ENCODE measurements at places on chromosomes 3 and 15. TPM values are rescaled to one million over a fixed set of nuclear protein-coding genes. Genes with fewer than 3 reads are reported as not detected.

GRCh38 chr3:2261747-2262146 lies 163.1 kb downstream of the CNTN4 start:
- no peaks in the 10 kb centered on the region for H3K27me3 ChIP-seq
- H3K27ac ChIP-seq = no peak overlapping the region
- no peak overlapping the region for H3K4me3 ChIP-seq
- no peaks in the 10 kb centered on the region for H3K36me3 ChIP-seq

Gene TMEM158
- 1.9 TPM for total RNA-seq

DNA sequence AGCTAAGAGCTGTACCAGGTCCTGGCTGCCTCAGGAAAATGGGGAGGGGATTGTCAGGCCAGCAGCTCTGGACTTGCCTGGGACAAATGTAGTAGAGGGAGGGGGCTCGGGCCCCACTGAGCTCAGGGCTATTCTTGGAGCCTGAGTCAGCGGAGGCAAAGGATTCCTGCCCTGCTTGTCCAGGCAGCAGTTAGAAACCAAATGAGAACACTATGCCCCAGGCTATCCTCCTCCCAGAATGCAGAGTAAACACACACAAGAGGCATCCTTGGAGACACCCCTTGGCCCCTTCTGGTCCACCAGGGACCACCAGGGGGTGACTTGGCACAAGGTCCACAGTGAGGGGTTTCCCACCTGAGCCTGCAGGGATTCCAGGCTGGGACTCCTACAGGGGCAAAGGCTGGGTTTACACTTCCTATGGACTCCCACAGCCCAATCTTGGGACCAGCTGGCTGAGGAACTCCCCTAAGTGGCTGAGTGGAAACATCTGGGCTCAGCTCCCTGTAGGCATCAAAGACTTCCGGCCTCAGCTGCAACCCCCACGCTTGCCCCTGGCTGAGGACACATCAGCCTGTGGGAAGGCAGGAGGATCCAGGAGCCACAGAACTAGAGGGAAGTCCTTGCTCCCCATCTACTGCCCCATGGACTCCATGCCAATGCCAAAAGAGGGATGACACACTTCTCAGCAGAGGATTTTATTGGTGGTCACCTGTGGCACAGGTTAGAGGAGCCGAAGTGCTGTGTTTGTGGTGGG lies 3.4 kb upstream of the COL7A1 start:
- no peak overlapping the region for H3K27ac ChIP-seq
- peaks cover 38% of the 10 kb centered on the region for H3K36me3 ChIP-seq
- no peak overlapping the region for H3K4me3 ChIP-seq
- H3K4me1 ChIP-seq = no peaks in the 10 kb centered on the region
- DNase-seq = no peak

GRCh38 chr3:49668861-49669260 lies 5.3 kb upstream of the APEH start:
- H3K27ac ChIP-seq = no peak overlapping the region
- DNase-seq = no peak
- H3K4me3 ChIP-seq = no peak overlapping the region
- no peaks in the 10 kb centered on the region for H3K36me3 ChIP-seq
- no peaks in the 10 kb centered on the region for H3K27me3 ChIP-seq

DNA sequence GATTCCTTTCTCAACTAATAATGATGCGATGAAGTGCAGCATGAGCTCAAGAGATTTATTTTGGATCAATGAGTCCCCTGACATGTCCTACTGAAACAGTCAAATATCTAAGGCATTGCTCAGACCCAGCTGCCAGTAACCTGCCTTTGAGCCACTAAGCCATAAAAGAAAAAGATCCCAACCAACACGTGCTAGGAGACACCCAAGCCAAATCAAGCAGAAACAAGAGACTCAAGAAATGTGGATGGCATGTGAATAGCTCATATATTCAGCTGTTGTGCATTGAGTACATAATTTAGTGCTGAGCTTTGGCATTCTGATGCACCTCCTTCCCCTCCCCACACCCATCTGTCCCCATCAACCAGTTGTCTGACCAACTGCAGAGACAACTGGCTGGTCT lies 29.2 kb downstream of the GJD2 start:
- no peaks in the 10 kb centered on the region for H3K4me1 ChIP-seq
- H3K36me3 ChIP-seq = no peaks in the 10 kb centered on the region
- peaks cover 40% of the 10 kb centered on the region for H3K27me3 ChIP-seq

Gene SPINK8
- total RNA-seq = not detected

- H3K4me3 ChIP-seq = no peak overlapping the region
These were observed 287.1 kb downstream of the NEK10 start for GRCh38 chr3:27081992-27082607.

DNA sequence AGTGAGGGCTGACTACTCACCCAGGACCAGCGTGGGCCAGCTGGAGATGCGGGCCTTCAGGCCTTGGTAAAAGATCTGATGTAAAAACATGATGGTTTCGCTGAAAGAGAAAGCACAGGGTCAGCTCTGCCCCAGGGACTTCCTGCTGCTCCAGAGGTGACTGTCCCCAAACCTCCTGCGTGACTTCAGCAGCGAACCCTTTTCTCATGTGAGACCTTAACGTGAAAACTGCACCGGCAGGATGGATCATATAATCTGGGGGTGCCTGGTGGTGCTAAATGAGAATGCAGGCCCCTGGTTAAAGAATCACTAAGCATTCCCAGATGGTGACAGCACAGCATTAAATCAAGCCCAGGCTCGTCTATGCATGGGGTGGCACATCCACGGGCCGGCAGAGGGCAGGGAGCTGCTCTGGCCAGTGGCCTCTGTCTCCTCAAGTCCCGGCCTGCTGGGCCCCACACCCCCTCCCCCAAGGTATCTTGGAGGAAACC lies 55.4 kb downstream of the RASGRF1 start:
- DNase-seq = no peak
- no peak overlapping the region for H3K4me3 ChIP-seq
- H3K27me3 ChIP-seq = peaks cover 18% of the 10 kb centered on the region
- H3K36me3 ChIP-seq = no peaks in the 10 kb centered on the region
- H3K4me1 ChIP-seq = no peaks in the 10 kb centered on the region

DNA sequence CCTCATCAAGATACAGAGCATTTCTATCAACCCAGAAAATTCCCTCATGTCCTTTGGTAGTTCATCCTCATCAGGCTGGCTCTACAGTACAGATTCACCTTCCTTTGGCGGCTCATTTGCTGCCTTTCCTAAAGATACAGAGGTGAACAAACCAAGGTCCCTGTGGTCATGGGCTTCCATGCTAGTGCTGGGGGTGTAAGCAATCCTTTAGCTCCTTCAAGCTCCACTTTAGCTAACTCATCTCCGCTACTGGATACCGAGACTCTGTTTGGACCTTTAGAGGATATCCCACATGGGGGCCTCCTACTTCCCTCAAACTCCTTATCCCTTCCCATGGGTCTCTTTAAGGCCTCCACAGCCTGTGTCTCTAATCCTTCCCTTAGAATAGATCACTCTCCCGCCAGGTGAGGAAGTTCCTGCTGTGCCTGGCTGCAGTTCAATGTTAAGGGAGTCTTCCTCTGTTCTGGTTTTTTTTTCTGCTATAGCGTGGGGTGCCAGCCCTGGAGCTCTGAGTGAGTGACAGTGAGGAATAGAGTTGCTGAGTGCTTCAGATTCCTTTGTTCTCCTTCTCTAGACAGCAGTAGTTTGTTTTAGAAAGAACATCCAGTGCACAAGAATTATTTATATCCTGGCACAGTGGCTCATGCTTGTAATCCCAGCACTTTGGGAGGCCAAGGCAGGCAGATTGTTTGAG lies 30.7 kb downstream of the CLEC3B start:
- H3K36me3 ChIP-seq = no peaks in the 10 kb centered on the region
- H3K27me3 ChIP-seq = no peaks in the 10 kb centered on the region
- H3K4me3 ChIP-seq = no peak overlapping the region
- H3K4me1 ChIP-seq = peaks cover 45% of the 10 kb centered on the region
- no peak overlapping the region for H3K27ac ChIP-seq

- H3K4me1 ChIP-seq = peaks cover 37% of the 10 kb centered on the region
- no peak overlapping the region for H3K4me3 ChIP-seq
- H3K27ac ChIP-seq = no peak overlapping the region
These were observed 674 bp upstream of the MECOM start for GRCh38 chr3:169663951-169664820.

Gene CALML4
- 11.9 TPM for total RNA-seq

Gene CCDC39
- total RNA-seq = not detected

- no peak overlapping the region for H3K27ac ChIP-seq
- no peaks in the 10 kb centered on the region for H3K4me1 ChIP-seq
- H3K27me3 ChIP-seq = no peaks in the 10 kb centered on the region
- H3K4me3 ChIP-seq = no peak overlapping the region
- no peaks in the 10 kb centered on the region for H3K36me3 ChIP-seq
- DNase-seq = no peak
These were observed 2.6 kb downstream of the PLA2G4F start for GRCh38 chr15:42153874-42154211.

Gene CACNA1D
- 7.7 TPM for total RNA-seq

- no peak for DNase-seq
- peak overlapping the region; percentile 32 for H3K4me3 ChIP-seq
- H3K27ac ChIP-seq = no peak overlapping the region
- H3K27me3 ChIP-seq = peaks cover 72% of the 10 kb centered on the region
These were observed 516.7 kb downstream of the MECOM start for GRCh38 chr3:169146866-169147237.

DNA sequence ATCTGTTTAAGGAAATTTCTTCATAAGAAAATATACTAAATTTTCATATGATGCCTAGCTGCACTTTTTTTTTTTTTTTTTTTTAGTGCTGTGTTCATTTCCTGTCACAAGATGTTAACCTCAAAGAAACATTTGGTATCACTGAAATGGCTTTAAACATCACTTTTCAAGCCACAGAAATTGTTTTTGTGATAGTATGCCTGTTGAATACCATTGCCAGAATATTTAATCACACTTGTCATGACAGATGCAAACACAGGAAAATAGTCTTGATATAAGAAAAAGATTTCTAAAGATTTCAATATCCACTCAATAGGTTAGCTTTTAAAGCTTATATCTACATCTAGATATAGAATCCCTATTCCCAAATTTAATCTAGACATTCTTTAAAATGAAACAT lies 608.5 kb upstream of the AGTR1 start:
- no peak overlapping the region for H3K4me3 ChIP-seq
- H3K4me1 ChIP-seq = no peaks in the 10 kb centered on the region
- no peak overlapping the region for H3K27ac ChIP-seq
- DNase-seq = no peak
- no peaks in the 10 kb centered on the region for H3K27me3 ChIP-seq
- no peaks in the 10 kb centered on the region for H3K36me3 ChIP-seq

Gene CORO2B
- 0.41 TPM for total RNA-seq

DNA sequence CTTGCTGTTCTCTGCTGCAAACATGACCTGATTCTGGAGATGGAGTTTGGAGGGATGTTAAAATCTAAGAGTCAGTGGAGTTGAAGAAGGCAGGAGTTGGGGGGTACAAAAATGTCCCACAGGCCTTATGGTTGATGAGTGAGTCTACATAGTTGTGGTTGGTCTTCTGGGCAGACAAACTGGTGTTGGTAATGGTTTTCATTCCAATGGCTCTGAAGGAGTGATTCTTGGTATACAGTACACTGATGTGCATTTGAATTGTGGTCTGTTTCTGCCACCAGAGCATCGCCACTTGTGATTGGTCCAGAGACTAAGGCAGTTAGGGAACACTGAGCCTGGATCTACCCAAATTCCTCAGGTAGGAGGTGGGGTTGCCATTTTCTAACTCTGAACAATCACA lies 514.1 kb upstream of the CFAP20DC start:
- no peak for DNase-seq
- H3K27ac ChIP-seq = no peak overlapping the region
- H3K4me3 ChIP-seq = no peak overlapping the region
- H3K4me1 ChIP-seq = peaks cover 27% of the 10 kb centered on the region
- peaks cover 3% of the 10 kb centered on the region for H3K36me3 ChIP-seq

DNA sequence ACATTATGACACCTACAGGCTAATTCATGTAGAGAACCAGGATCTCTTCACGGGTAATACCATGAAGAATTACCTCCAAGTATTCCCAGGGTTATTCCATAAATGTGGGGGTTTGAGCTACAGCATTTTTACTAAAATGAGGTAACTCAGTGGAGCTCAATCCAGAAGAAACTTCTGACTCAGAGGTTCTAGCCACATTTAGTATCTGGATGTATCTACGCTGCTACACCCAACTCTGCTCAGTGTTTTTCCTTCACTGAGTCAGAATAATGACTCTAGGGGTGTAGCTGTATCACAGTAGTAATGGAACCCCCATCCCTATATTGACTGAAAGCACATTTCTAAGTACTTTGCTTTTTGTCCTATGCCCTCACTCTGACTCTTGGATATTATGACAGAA lies 52.4 kb downstream of the COPS2 start:
- H3K27ac ChIP-seq = no peak overlapping the region
- H3K4me3 ChIP-seq = no peak overlapping the region

All from activated T-helper 2 cell treated with anti-CD3 and anti-CD28 coated beads, Interferon-gamma antibody, Interleukin-2, Interleukin-4, amounts not matched to agents 10 μg/mL and 5 μg/mL and 100 μg/mL, durations not matched to agents 14 hours and 24 hours and 36 hours (primary cell).